ENCODE measurements at places on chromosomes 3 and 15.

DNA sequence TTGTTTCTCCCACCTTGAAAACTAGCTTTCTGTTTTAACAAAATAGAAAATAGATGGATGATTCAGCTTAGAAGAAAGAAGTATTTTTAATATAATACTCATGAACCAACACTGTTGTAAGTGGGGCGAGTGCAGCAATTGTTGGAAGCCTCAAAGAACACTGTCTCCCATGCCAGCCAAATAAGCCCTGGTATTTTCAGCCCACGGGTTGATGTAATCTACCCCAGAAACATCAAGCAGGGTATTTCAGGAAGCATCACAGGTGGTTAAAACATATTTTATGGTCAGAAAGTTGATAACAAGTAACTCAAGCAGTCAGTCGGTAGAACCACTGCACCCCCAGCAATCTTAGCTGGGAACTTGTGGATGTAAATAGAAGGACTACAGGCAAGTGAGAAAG lies 115.9 kb downstream of the SV2B start:
- DNase-seq: no peak

GRCh38 chr15:69893863-69894262 lies 203.9 kb downstream of the TLE3 start:
- DNase-seq: no peak

DNA sequence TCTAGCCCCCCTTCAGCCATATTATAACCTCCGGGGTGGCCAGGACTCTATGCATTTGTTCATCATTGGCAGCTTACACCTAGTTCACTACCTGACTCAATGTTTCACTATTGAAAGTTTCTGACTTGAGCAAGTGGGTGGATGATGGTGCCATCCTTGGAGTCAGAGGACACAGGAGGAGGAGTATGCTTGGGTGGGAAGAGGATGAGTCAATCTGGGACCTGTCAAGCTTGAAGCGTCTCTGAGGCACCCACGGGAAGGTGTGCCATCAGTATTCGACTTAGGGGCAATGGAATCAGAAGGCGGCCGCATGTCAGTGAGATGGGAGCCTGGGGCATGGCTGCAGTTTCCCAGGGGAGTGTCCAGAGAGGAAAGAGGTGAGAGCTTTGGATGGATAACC lies 133.3 kb downstream of the EPHB1 start:
- DNase-seq: no peak

DNA sequence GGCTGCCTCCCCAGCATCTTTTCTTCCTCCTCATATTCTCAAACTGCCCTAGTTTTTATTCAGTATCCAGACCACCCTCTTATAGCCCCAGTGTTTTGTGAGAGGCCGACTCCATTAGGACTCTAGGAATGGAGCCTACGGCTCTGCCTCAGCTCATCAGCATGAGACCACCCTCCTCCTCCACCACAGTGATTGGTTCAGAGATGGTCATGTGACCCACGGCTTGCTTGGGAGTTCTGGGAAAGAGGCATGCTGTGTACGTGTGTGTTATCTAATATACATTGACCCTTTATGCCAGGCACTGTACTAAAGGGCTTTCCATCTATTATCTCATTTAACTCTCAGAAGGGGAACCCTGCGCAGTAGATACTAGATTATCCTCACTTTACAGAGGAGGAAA lies 17.8 kb upstream of the CMTM7 start:
- no peak for DNase-seq

GRCh38 chr3:120708408-120708807 lies 26.4 kb upstream of the HGD start:
- no peak for DNase-seq

- DNase-seq: no peak
These were observed 38.9 kb upstream of the ALCAM start for GRCh38 chr3:105327662-105328337.

GRCh38 chr3:134699141-134699711 lies 48.4 kb upstream of the KY start:
- DNase-seq: no peak

DNA sequence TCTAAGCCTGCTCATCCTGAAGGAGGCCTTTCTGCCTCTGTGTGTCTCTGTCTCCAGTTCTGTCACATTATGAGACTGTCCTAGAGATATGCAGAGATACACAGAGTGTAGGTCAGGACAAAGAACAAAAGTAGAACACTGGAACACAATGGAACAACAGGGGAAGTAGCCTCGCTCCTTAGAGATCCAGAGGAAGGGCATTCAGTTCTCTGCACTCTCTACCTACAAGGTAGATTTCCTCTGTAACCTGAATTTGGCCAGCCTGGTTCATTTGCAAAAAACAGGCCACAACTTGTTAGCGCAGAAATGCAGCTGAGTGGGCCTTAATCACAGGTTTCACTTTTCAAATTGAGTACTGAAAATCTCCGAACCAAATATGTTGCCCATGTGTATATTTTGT lies 19.4 kb downstream of the NEK10 start:
- no peak for DNase-seq

GRCh38 chr3:32593903-32594525 lies 23.4 kb upstream of the DYNC1LI1 start:
- DNase-seq: no peak

GRCh38 chr15:69624155-69624520 lies 171.5 kb downstream of the RPLP1 start:
- DNase-seq: no peak

DNA sequence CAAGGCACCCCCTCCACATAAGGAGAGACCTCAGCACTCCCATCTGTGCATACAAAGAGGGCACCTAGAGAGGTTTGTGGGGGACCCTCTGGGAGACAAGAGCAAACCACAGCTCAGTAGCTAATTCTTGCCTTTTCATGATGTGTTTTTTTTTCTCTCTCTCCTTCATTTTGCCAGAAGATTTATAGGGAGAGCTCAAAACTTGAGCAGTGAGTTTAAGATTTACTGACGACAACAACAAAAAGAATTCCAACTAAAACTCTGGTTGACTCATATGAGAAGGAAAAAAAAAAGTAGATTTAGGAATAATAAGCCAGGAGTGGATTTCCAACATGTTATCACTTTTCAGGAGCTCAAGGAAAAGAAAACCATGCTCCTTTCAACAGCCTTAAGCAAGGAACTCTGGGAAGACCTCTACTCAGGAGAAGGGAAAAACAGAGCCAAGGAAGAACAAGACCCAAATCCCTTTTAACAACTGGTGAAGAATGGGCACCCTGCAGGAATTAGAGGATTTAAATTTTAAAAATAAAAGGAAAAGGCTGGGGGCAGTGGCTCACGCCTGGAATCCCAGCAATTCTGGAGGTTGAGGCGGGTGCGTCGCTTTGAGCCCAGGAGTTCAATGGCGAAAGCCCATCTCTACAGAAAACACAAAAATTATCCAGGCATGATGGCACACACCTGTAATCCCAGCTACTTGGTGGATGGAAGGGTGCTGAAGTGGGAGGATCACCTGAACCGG lies 58.2 kb upstream of the RAD18 start:
- no peak for DNase-seq

- DNase-seq: no peak
These were observed 37.0 kb downstream of the CCNL1 start for GRCh38 chr3:157122832-157123427.

DNA sequence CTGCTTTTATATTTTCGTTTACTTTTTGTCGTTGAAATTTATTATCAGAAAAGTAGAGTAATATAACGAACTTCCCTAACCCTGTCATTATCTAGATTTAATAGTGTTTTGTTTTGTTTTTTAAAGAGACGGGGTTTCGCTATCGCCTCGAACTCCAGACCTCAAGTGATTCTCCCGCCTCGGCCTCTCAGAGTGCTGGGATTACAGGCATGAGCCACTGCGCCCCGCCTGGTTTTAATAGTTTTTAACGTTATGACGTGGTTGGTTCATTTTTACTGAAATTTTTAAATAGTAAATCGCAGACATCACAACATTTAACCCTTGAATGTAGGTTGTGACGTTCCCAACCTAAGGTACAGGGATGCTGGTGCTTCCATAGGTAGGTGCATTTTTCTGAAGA lies 1.0 kb downstream of the NGRN start:
- DNase-seq: peak; percentile 19

DNA sequence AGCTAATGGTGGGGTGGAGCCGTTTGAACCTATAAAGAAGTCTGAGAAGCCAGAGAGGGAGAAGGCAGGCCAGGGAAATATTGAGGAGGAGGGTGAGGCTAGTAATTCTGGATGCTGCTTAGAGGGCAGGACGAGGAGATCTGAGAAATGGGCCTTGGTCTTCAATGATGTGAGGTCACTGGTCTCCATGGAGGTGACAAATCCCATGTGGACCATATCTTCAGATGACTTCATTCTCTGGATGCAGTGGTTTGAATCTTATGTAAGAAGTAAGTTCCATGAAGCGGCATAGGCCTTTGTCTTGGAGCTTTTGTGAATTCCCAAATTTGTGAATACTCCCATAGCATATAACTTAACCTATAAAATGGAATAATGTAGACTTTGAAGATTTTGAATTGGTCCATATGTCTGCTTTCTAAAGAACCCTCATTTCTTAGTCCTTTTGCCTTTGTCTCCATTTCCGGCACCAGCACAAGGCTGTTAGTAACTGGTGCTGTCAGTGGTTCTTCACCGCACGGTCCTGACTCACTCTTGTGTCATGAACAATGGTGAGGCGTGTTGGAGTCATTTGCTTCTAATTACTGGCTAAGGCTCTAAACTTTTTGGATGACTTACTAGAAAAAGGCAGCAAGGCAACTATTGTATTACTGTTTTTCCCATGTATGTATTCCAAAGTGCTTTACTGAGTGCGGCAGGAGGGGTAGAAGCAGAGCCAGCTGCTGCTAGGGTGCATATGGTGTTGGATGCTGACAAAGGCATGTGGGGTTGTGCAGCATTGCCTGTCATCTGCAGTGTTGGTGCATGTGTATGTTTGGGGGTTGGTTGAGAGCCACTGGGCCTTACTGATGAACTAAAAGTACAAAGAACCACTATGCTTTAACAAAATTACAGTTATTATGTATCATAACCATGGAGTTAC lies 279.3 kb upstream of the C2CD4B start:
- no peak for DNase-seq

- DNase-seq: no peak
These were observed 1.8 kb downstream of the CLDN18 start for GRCh38 chr3:138011722-138012121.

DNA sequence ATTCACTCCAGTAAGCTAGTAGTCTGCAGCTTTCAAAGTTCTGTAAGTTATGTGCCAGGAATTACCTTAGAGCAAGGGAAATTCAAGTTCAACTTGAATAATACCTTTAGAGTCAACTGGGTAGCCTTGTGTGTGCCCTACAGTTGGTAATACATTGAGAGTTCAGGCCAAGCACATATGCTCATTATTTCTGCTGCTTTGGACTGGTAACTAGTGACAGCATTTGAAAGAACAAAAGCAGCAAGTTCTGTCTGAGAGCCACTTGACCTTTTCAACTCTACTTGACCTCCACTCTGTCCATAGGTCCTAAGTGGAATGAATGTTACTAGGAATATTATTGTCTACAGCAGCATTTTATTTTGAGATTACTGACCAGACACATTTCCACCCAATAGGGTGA lies 723.5 kb downstream of the NLGN1 start:
- no peak for DNase-seq

- DNase-seq: no peak
These were observed 612 bp upstream of the TBL1XR1 start for GRCh38 chr3:177197727-177198460.

DNA sequence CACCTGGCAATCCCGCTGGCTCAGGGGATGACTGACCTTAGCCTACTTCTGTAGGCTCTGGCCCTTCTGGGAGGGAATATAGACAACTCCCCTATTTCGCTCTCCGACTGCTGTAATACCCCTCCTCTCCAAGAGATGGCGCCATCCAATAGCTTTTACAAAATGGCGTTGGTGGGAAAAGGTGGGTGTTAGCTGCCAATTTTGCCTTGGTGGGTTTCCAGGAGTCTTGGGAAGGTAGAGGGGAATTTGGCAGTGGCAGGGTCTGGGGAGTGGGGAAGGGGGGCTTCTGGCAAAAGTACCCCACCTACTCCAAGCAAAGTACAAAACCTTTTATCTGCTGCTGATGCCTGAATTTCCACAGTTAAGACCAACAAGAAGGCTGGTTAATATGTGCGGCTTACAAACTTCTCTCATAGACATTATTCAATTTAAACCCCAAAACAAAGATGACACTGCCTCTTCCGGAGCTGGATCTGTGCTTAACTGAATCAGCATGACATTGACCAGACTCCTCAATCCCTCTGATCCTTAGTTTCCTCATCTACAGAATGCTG lies 62.1 kb downstream of the RASGRF1 start:
- no peak for DNase-seq

GRCh38 chr3:127034195-127034989 lies 51.5 kb downstream of the PLXNA1 start:
- no peak for DNase-seq

DNA sequence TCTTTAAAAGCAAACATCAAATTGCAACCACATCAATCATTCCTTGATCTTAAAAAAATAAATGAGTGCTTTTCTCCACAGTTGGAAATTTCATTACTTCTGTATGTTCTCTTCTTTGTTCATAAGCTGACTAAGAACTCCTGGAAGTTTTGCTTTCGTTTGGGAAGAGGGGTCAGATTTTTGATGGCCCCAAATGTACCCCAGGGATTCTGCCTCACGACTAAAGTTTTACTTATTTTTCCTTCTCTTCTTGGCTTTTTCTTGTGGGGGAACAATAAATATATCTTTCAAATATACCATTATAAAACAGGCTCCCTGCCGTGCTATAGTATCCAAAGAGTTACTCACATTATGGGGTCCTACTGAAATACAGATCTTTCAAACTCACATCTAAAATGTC lies 215.0 kb upstream of the CDIN1 start:
- DNase-seq: no peak

GRCh38 chr3:60771766-60772165 lies 479.5 kb downstream of the FHIT start:
- no peak for DNase-seq

GRCh38 chr15:52233405-52233804 lies 42.2 kb upstream of the GNB5 start:
- peak; percentile 19 for DNase-seq

- DNase-seq: peak; percentile 76
These were observed 376.1 kb upstream of the CFAP20DC start for GRCh38 chr3:59425942-59426341.

- no peak for DNase-seq
These were observed 800.7 kb downstream of the ROBO1 start for GRCh38 chr3:78967061-78967460.

GRCh38 chr3:31140470-31140869 lies 246.0 kb upstream of the GADL1 start:
- no peak for DNase-seq

DNA sequence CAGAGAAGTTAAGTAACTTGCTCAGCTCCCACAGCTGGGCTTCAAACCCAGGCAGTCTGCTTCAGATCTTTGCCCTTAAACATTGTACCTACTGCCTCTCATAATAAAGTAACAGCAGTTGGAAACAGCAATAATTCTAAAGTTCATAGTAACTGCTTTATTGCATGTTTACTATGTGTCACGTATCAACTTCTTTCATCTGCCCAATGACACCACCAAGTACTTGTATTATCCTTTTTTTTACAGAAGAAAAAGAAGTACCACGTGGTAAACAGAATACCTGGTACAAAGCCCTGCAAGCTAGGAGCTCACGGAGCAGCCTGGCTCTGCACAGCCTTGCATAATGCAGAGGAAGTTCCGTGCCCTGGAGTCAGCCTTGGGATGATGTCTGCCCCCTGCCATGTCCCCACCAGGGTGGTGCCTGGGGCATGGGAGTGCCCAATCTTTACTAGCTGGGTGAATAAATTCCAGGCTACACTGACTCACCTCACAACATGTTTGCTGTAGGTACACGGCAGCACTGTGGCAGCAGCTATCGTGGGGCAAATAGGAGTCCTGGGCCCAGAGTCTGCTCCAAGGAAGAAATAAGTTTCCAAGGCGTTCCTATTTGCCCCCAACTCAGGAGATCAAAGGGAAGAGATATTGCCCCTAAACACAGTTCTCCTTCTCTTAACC lies 77.2 kb downstream of the LDHAL6B start:
- DNase-seq: no peak

- DNase-seq: peak; percentile 38
These were observed 22.0 kb upstream of the ZCWPW2 start for GRCh38 chr3:28326458-28326926.

Data from CD4-positive, alpha-beta T cell treated with Interleukin-17A for 4 hours (primary cell).